Tracheal epithelial cell (primary cell): ENCODE measurements at places on chromosomes 1 and 21. TPM values are rescaled to one million over a fixed set of nuclear protein-coding genes. Genes with fewer than 3 reads are reported as not detected.

The REN gene
- total RNA-seq = not detected in 2 replicates

The LCE1C gene
- total RNA-seq = 0.24 and 1.3 TPM in 2 replicates

The ATP1A4 gene
- total RNA-seq = not detected in 2 replicates

The RGS8 gene
- not detected in 2 replicates for total RNA-seq

The SEMA4A gene
- total RNA-seq = 3.4 TPM in 2 replicates

The CNR2 gene
- total RNA-seq = not detected in 2 replicates

The COL11A1 gene
- total RNA-seq = 4.1 TPM in 1 of 2 replicates, not detected in the other

The PDC gene
- not detected in 2 replicates for total RNA-seq

The FCAMR gene
- total RNA-seq = 0.24 TPM in 1 of 2 replicates, not detected in the other

The ADARB1 gene
- total RNA-seq = 13.0 and 14.2 TPM in 2 replicates

The VWA1 gene
- 13.0 and 14.1 TPM in 2 replicates for total RNA-seq

The CFHR1 gene
- not detected in 2 replicates for total RNA-seq

The SELENON gene
- 9.2 and 11.9 TPM in 2 replicates for total RNA-seq

The GCSAML gene
- total RNA-seq = not detected in 2 replicates

The C1orf53 gene
- 1.7 and 3.2 TPM in 2 replicates for total RNA-seq

The UTS2 gene
- not detected in 2 replicates for total RNA-seq

The CSTB gene
- total RNA-seq = 18.8 and 23.6 TPM in 2 replicates

The TNFRSF1B gene
- total RNA-seq = under 0.01 TPM in 1 of 2 replicates, not detected in the other

The SMG7 gene
- 25.4 and 27.5 TPM in 2 replicates for total RNA-seq

The SLC30A2 gene
- total RNA-seq = 0.48 TPM in 1 of 2 replicates, not detected in the other

The LENEP gene
- total RNA-seq = 0.72 TPM in 1 of 2 replicates, not detected in the other

The RAP1GAP gene
- total RNA-seq = 1.2 and 1.5 TPM in 2 replicates
